ENCODE measurements at places on chromosomes 2 and 18. TPM values are rescaled to one million over a fixed set of nuclear protein-coding genes. Genes with fewer than 3 reads are reported as not detected.

Gene SERPINB8
- 20.9 TPM for total RNA-seq

Gene CAPN13
- not detected for total RNA-seq

Gene GPR45
- not detected for total RNA-seq

Gene SPATA3
- total RNA-seq = not detected

Gene C2orf78
- total RNA-seq = not detected

Gene NCKAP1
- total RNA-seq = 0.22 TPM

DNA sequence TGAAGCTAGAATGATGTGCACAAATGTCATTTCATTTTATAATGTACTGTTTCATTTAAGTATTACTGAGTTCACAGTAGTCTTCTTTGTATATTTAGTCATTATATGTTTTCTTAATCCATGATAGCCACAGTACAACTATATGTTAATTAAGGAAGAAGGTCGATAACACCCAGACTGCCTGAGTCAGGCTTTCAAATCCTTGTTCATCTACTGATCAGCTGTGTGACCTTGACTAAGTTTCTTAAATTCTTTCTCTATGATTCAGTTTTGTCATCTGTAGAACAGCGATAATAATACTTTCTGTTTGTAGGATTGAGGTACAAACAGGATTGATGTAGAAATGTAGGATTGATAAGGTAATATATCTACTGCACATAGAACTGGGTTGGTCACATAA, 5.4 kb downstream of the GCC2 start:
- H3K4me3 ChIP-seq = no peak overlapping the region
- peaks cover 64% of the 10 kb centered on the region for H3K4me1 ChIP-seq
- no peak overlapping the region for H3K27ac ChIP-seq
- H3K36me3 ChIP-seq = peaks cover 81% of the 10 kb centered on the region
- no peaks in the 10 kb centered on the region for H3K27me3 ChIP-seq
- no peak for DNase-seq

DNA sequence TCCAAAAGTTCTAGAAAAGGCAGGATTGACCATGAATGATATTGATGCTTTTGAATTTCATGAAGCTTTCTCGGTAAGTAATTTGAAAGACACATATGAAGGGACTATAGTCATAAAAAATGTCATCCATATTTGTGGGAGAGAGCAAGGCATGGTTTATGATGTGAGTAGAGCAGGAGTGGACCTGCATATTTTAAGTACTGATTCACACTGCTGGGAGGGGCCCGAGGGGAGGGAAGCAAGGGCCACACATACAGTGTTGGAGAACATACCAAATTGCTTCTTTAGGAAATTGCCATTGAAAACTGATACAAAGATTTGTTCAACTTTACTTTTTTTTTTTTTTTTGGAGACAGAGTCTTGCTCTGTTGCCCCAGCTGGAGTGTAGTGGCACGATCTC, 39.4 kb downstream of the HADHB start:
- H3K4me1 ChIP-seq = no peaks in the 10 kb centered on the region
- H3K4me3 ChIP-seq = no peak overlapping the region
- peaks cover 74% of the 10 kb centered on the region for H3K36me3 ChIP-seq

- H3K27ac ChIP-seq = no peak overlapping the region
- H3K36me3 ChIP-seq = no peaks in the 10 kb centered on the region
- no peak for DNase-seq
- H3K4me3 ChIP-seq = no peak overlapping the region
- H3K4me1 ChIP-seq = no peaks in the 10 kb centered on the region
- H3K27me3 ChIP-seq = no peaks in the 10 kb centered on the region
Measured at GRCh38 chr2:50711714-50712113, 320.2 kb downstream of the NRXN1 start.

All from activated B cell treated with CpG ODN at 0.5 μM for 24 hours (primary cell).